GM18507 (cell line): ENCODE measurements at places on chromosomes 5 and 9.

DNA sequence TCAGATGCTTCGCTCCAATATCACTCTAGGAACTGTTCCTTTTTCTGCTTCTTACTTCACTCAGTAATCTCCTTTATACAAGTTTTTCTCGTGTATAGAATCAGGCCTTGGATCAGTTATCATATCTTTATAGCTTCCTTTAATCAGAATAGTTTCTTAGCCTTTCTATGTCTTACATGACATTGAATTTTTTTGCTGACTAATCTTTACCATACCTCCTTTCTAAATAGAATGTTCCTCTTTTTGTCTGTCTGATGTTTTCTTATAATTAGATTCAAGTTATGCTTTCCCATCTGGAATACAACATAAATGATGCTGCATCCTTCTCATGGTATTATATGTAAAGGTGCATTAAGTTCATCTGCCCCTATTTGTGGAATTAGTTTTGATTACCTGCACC lies 40.2 kb upstream of the TYRP1 start:
- DNase-seq = no peak

GRCh38 chr5:157388111-157388710 lies 71.8 kb upstream of the NIPAL4 start:
- DNase-seq = no peak

DNA sequence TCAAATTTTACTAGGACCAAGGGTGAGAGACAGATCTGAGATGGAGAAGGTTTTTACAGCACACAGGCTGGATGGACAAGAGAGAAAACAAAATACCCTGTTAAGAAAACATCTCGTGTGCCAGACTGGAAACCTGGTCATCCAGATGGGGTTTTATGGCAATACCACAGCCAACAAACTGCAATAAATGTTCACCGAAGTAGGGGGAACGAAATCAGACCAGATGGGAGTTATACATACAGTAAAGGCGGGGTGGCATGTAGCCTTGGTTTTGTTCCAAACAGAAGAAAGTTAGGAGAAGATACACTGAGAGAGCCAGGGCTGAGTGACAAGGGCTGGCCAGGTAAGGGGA lies 63.3 kb downstream of the DCP2 start:
- no peak for DNase-seq

DNA sequence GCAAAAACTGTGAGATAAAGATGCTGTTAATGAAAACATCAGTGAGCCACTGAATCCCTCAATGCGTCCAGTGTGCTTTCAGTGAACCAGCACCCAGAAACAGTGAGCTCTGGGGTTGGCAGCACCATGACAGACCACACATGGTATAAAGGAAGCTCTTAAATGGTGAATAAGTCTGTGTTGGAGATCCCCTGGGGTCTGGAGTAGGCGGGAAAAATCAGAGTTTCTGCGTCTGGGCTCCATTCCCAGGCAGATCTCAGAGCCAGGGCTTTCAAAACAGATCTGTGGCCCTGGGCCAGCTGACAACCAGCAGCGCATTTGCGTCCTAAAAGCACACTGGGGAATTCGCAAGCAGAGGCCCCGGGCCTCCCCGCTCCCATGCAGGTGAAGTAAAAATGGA lies 233.5 kb downstream of the FRMD3 start:
- no peak for DNase-seq
